ENCODE measurements at places on chromosomes 16 and 17.

DNA sequence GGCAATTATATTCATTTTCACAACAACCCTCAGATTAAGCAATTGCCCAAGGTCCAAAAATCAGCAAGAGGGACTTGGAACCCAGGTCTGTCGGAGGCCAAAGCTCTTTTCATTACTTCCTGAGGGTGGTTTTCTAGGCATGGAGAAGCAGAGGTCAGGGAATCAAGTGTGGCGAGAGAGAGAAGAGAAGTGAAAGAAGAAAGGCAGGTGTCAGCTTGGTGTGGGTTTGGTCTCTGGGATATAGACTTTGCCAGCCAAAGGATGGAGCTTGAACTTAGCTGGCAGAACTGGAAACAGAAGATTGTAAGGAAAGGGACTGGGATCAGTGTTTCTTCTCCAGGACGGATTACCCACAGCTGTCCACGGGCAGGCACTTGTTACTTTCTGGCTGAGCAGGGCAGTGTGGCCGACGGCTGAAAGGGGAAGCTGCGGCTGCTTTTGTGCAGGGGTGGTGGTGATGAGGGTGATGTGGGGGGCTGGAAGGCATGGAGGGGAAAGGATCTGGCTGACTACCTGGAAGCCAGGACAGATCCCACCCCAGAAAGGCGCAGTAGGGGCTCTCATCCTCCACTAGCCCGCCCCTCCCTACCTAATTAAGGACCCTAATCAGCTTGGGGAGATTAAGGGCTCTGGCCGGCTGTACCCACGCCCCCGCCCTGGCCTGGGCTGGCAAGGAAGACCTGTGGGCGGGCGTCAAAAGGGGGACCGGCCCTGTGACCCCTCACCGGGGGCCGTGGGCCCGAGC lies at the start of gene GUCY2D:
Gene GUCY2D, plus strand, starts transcription at position 640 of the 745 bp plus-strand sequence. CDS start 433 bp downstream, outside the sequence.
- DNase-seq = no peak

GRCh38 chr16:71854369-71854948 lies 8.7 kb downstream of the ATXN1L start:
- peak; percentile 24 for DNase-seq

DNA sequence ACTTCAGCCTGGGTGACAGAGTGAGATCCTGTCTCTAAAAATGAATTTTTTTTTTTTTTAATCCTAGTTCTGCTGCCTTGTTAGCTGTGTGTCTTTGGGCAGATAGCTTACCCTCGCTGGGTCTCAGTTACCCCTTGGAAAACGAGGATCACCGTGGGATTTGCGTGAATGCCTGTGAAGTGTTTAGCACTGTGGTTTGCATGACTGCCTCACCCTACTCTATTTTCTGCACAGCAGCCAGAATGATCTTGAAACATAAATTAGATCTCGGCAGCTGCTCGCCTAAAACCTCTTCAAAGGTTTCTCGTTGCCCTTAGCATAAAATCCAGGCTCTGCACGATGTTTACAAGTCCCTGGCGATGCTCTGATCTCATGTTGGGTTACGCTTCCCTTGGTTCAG lies 71.2 kb upstream of the GRIN2A start:
- DNase-seq = no peak

- peak; percentile 97 for DNase-seq
Measured at GRCh38 chr17:37848690-37849616, 75.3 kb upstream of the TBC1D3K start.

DNA sequence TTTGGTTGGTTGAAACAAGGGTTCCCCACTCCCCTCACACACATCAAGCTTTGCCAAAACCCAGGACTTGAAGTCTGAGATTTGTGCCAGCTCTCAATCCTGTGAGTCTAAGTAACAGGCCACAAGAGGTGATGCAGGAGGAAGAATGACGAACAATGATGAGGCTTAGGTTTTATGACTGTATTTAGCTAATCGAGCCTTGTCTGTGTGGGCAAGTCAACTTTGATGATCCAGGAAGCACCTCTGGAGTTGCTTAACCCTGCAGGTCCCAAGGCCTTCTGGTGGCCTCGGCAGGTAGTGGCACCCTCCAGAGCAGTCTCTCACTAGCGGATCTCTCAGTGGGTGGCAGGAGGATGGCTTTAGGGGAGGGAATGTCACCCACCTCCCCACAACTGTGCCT lies 28.7 kb downstream of the CDK5RAP3 start:
- peak; percentile 26 for DNase-seq

DNA sequence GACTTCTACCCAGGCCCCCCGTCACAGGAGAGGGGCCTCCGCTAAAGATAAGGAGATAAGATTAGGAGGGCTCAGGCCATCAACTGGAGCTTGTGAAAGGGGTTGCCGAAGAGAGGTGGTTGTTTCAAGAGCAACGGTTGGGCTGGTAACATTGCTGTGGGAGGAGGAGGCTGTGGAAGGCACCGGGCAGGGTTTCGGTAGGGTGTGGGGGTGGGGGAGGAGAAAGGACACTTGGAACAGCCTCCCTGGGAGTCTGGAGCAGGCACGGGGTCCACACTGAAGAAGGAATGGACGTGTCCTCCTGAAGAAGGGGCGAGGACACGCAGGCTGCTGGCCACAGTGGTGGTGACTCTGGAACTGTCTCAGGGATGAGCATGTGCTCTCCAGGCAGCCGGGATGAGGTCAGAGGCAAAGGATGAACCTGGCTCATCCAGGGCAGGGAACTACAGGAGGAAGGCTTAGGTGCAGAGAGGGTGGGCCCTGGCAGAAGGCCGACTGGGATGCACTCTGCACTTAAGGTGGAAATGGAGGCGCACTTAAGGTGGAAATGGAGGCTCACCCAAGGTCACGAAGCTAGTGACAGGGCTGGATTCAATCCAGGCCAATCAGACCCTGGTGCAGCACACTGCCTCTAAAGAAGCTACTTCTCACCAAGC lies 1.2 kb upstream of the EPX start:
- no peak for DNase-seq

DNA sequence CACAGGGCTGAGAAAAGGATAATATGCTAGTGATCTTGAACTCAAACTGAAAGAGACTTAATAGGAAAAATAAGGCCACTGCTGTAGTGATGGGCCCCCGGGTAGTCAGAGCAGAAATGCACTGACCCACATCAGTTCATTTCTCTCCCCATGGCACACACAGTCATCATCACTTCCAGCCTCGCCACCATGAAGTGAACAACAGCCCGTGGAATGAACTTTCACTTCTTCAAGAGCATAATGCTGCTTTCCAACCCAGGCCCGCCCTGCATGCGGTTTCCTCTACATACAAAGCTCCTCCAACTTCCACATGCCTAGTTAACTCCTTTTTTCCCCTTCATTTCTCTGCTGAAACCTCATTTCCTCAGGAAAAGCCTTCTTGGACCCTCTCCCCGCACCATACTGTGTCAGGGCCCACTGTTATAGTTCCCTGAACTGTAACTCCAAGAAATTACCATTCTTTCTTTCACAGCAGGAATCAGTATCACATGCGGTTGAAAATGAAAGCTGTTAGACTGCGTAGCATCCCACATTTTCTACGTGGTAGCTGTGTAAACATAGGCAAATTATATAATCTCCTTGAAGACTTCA lies 65.8 kb upstream of the SMIM36 start:
- DNase-seq = peak; percentile 71

DNA sequence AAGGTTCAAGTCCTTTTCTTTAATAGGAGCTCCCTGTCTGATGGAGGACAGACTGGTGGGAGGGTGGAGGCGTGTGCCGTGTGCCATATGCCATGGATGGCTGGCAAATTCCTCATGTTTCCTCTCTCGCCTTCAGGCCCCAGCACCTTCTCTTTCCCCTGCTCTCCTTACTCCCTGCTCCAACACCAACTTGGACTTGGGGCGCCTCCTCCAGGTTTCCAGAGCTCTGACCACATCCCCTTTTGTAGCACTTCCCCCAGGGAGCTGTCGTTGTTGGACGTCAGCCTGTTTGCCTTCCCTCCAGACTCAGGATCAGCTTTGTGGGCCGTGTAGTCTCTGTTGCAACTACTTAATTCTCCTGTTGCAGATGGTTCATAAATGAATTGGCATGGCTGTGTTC lies 30.7 kb downstream of the TMC7 start:
- no peak for DNase-seq

- peak; percentile 13 for DNase-seq
Measured at GRCh38 chr17:72004611-72005331, 116.0 kb upstream of the SOX9 start.

GRCh38 chr17:57004944-57005579 lies 27.1 kb downstream of the SCPEP1 start:
- no peak for DNase-seq

GRCh38 chr16:66354034-66354909 lies 12.2 kb upstream of the CDH5 start:
- no peak for DNase-seq

DNA sequence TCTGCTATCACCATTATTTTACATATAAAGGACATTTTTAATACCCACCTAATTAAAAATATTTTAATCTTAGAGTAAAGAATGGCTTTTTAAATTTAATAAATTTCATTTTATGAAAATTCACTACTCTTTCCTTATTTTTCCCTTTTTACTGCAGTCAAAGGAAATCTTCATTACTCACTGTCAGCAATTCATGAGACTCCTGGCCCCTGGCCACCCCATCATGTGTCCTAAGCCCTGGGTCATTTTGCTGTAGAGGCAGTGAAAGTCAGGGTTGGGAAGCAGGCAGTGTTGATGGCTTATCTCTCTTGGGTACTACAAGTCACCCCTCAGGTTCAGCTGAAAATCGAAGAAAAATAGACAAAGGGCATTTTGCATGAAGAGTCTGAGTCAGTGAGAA lies 468.6 kb upstream of the CCL2 start:
- no peak for DNase-seq

DNA sequence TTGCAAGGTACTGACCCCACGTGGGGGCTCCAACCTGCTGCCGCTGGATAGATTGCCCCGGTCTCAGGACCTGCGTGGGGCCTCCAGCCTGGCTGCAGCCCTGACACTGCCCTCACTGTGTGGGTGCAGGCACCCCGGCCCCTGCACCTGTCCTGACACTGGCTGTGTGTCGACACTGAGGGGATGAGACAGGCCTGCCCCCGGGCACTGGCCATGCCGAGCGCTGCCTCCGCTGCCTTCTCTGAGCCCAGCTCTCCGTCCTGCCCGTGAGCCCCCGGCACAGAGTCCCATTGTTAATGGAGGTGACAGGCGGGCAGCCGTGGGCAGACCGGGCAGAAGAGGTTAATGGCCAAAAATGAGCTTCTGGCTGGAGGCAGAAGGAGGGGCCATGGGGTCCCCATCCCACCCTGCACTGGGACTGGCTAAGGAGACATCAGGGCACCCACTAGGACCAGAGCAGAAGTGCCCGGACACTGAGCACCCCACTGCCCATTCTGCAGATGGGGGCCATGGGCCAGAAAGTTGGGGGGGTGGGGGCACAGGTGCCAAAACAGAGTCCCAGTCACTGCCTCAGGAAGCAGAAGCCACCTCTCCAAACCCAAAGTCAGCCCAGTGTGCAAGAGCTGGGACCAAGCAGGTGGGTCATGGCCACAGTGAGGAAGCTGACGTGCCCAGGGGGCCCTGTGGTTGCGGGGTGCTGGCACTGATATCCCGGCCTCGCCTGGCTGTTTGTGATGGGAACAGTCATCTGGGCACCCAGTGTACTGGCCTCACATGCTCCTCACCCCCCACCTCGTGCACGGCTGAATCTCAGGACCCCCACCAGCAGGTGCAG lies 2.5 kb upstream of the PRR35 start:
- DNase-seq = no peak

GRCh38 chr17:40852364-40852763 lies 14.7 kb downstream of the KRT12 start:
- no peak for DNase-seq

- DNase-seq = no peak
Measured at GRCh38 chr16:85243308-85243707, 131.0 kb upstream of the CIBAR2 start.

GRCh38 chr17:17304521-17304985 lies 1.4 kb downstream of the NT5M start:
- no peak for DNase-seq

DNA sequence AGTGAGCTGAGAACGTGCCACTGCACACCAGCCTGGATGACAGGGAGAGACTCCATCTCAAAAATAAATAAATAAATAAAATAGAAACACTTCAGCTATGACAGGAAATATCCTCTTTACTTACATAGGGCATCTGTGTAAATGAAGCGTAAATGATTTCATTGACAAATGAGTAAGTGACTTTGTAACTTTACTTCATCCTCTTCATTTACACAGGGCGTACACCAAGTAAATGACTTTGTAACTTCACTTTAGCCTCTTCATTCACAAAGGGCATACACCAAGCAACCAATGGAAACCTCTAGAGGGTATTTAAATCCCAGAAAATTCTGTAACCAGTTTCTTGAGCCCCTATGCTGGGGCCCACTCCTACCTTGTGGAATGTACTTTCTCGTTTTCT lies 16.2 kb upstream of the KLHDC4 start:
- no peak for DNase-seq

GRCh38 chr16:27445502-27446175 lies 43.7 kb downstream of the IL21R start:
- no peak for DNase-seq

- peak; percentile 68 for DNase-seq
Measured at GRCh38 chr17:76867578-76868175, 527 bp upstream of the MGAT5B start.

- DNase-seq = peak; percentile 88
Measured at GRCh38 chr17:691423-691822, 23.2 kb downstream of the VPS53 start.

- DNase-seq = no peak
Measured at GRCh38 chr17:29247219-29247618, 560 bp downstream of the CRYBA1 start.

DNA sequence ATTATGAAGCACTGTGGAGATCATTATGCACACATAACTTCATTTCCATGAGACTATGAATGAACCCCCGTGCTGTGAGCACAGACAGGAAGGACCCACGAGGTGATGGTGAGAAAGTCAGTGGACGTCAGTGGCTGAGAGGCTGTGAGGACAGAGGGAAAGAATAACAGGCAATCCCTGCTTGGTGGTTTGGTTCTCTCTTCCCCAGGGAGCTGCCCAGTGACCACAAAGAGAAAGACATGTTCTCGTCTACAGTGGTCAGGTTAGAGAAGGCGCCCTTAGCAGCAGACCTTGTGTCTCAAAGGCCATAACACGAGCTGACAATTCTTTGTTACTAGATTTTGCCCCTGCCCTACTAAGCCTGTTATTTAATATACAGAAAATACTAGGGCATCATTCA lies 609.2 kb downstream of the TOX3 start:
- no peak for DNase-seq

- DNase-seq = no peak
Measured at GRCh38 chr16:50802961-50803360, 61.1 kb downstream of the CYLD start.

DNA sequence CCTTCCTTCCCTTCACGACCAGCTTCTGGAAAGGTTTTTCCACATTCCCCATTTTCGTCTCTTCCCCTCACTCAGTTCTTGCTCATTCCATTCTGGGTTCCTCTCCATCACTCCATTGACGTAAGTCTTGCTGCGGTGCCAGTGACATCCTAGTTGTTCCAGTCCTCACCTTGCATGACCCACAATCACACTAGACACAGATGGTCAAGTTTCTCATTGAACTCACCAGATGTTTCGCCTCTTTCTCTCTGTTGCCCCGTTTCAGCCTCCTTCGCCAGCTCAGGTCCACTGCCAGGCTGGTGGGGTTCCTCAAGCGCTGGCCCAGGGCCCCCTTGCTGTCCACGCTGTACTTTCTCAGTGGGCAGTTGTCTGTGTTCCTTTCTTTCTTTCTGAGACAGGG lies 43.4 kb downstream of the CCDC42 start:
- DNase-seq = no peak

- DNase-seq = no peak
Measured at GRCh38 chr17:48276776-48277175, 153.2 kb downstream of the SKAP1 start.

- DNase-seq = peak; percentile 50
Measured at GRCh38 chr17:9522074-9522473, 53.5 kb downstream of the STX8 start.
